ENCODE measurements at places on chromosomes 3 and 15.

- DNase-seq, result no peak
Measured at GRCh38 chr15:29207758-29208108, 61.9 kb downstream of the NSMCE3 start.

- DNase-seq, result no peak
Measured at GRCh38 chr3:71518089-71518488, 65.4 kb downstream of the FOXP1 start.

GRCh38 chr3:155618543-155618942 is 126.3 kb downstream of the PLCH1 start:
- DNase-seq, result no peak

GRCh38 chr3:164779816-164780215 is 298.5 kb downstream of the SI start:
- no peak for DNase-seq

GRCh38 chr3:71201939-71202338 is 381.6 kb downstream of the FOXP1 start:
- no peak for DNase-seq

GRCh38 chr15:37289109-37289765 is 188.9 kb upstream of the MEIS2 start:
- no peak for DNase-seq

DNA sequence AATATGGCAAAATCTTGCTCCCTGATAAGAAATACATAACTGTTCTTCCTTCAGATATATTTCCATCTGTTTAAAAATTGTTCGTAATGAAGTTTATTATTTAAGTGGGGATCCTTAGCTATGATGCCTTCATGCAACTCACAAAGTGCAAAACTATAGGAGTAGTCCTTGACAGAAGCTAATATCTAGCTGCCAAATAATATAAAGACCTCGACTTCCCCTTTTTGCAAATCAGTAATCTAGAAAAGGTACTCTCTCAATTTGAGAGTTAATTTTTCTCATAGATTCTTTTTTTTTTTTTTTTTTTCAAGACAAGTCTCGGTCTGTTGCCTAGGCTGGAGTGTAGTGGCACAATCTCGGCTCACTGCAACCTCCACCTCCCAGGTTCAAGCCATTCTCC is 23.0 kb downstream of the SLTM start:
- DNase-seq, result no peak

- DNase-seq, result no peak
Measured at GRCh38 chr3:195160257-195160898, 110.6 kb downstream of the XXYLT1 start.

- no peak for DNase-seq
Measured at GRCh38 chr15:20356911-20357480, 184.6 kb downstream of the GOLGA6L6 start.

DNA sequence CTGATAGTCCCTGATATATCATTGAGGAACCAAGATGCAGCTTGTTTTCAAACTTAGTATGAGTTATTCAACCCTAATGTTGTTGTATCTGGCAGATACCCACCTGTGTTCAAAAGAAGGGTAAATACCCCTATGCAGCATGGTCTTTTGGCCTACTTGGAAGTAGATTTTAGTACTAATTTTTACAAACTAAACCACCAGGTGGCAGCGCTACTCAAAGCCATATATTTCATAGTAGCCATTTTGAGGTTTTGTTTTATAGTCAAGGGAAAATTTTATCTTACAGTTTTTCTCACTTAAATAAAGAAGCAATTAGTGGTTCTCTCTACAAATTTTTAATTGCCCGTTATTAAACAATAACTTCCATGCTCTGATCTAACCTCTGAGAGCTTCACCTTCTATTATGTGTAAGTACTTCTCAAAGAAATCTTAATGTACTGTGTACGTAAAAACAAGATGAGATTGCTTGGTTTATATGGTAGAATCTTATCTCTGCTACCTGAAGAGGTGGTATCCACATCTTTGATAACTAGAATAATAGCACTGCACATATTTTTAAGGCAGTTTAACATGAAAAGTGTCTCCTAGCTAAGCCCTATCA is 31.5 kb upstream of the MLF1 start:
- no peak for DNase-seq

DNA sequence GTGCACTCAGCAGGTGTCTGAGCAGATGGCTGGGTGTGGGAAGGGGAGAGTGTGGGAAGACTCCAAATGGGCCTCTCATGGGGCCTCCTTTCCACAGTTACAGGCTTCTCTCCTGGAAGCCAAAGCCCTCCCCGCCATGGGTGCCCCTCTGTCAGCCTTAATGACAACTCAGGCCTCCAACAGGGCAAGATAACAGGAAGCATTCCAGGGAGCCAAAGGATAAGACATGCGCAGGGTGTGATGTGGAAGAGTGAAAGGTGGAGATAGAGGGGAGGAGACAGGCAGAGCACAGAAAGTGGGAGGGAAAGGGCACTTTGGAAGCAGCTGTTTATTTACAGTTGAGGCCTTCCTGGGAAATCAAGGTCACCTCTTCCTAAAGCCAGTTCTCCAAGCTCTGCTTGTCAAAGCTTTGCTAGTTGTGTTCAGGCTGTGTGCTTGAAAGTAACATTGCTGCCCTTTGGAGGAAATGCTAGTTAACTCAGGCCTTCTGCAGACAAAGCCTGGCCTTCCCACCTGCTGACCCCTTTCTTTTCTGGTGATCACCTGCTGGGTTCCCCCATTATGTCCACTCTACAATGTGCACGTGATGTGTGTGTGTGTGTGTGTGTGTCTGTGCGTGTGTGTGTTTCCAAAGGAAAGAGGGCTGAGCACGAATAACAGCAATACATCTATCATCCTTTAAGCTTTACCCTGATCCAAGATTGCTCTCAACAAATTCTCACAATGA is 35.2 kb upstream of the SMAD3 start:
- DNase-seq, result no peak

- DNase-seq, result no peak
Measured at GRCh38 chr15:91885714-91886270, 32.3 kb downstream of the SLCO3A1 start.

GRCh38 chr15:49229922-49230321 is 59.9 kb downstream of the GALK2 start:
- DNase-seq, result no peak

GRCh38 chr3:100384733-100385525 is 16.0 kb downstream of the TOMM70 start:
- no peak for DNase-seq

DNA sequence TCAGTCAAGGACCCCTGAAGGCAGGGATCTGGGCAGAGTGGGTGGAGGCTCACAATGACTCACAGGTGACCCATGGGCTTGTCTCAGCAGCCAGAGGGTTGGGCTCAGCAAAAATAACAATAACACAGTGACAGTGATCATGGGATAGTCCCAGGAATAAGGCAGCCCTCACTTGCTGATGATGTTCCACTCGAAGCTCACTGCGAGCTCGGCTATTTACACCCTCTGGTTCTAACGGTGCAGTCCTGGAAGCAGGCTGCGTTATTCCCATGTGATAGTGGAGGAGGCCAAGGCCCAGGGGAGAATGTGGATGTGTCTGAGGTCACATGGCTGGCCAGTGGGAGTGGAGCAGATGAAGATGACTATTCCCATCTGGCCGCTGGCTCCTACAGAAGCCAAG is 16.2 kb downstream of the CCDC33 start:
- no peak for DNase-seq

- DNase-seq, result no peak
Measured at GRCh38 chr15:41483115-41483514, 10.6 kb upstream of the ITPKA start.

GRCh38 chr3:111872979-111873378 is 13.9 kb downstream of the PHLDB2 start:
- no peak for DNase-seq

DNA sequence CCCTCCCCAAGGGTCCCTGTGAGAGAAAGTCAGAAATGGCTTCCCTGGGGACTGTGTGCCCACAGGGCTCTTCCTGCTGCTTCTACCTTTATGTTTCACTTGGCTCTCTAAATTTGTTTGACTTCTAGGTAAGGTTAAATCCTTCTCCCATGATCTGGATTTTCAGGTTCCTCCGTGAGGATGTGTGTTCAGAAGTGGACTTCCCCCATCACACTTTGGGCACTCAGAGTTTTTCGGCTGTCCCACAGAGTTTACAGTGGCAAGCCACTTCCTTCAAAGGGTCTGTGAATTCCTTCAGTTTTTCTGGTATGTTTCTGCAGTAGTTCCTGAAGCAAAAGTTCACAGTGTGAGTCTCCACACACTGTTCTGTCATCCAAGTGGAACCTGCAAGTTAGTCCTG is 30.9 kb upstream of the RARB start:
- DNase-seq, result no peak

GRCh38 chr3:127457094-127457475 is 133.4 kb downstream of the TPRA1 start:
- no peak for DNase-seq

DNA sequence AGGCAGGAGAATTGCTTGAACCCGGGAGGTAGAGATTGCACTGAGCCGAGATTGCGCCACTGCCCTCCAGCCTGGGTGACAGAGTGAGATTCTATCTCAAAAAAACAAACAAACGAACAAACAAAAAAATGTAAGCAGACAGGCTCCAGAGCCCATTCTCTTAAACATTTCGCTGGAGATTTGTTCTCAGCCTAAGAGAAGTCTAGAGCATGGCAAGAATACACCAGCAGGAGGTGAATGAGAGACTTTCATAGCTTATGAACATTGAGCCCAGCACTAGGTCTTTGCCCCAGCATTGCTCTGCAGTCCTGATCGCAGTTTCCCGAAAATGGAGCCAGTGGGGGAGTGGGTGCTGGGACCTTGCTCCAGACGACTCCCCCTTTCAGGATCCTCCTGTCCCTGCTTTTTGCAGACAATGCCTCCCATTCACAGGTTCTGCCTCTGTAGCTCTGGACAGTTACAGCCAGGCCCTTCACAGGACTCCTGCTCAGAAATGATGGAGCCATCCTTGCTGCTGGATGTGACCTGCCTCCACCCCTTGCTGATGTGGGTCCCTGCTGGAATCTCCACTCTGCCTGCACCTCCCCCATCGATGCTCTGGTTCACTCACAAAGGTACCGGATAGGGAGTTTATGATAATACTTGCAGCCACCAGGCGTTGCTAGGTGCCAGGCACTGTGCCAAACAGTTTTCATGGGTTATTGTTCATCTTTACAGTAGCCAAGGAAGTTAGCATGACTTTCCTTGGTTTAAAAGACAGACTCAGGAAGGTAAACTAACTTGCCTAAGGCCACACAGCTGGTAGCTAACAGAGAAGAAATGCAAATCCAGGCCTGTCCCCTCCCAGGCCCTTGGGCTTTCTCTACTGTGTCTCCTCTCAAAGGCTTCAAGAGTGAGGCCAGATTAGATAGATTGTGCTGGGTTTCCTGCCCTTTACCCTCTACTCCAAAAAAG is 329.7 kb upstream of the TLE3 start:
- no peak for DNase-seq

DNA sequence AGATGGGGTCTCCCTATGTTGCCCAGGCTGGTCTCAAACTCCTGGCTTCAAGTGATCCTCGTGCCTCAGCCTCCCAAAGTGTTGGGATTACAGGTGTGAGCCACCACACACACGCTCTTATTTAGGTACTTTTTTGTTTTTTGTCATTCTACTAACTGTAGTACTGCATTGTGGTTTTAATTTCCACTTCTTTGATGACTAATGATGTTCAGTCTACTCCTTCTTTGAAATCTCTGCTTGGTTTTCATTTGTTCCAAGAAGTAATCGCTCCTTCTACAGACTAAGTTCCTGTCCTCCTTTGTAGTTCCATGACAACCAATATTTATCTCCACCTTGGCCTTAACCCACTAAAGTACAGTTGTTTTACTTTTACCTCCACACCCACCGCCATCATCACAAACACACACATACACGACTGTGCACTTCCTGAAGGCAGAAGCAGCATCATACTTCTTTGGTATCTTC is 529 bp upstream of the DLEC1 start:
- DNase-seq, result peak; percentile 15

DNA sequence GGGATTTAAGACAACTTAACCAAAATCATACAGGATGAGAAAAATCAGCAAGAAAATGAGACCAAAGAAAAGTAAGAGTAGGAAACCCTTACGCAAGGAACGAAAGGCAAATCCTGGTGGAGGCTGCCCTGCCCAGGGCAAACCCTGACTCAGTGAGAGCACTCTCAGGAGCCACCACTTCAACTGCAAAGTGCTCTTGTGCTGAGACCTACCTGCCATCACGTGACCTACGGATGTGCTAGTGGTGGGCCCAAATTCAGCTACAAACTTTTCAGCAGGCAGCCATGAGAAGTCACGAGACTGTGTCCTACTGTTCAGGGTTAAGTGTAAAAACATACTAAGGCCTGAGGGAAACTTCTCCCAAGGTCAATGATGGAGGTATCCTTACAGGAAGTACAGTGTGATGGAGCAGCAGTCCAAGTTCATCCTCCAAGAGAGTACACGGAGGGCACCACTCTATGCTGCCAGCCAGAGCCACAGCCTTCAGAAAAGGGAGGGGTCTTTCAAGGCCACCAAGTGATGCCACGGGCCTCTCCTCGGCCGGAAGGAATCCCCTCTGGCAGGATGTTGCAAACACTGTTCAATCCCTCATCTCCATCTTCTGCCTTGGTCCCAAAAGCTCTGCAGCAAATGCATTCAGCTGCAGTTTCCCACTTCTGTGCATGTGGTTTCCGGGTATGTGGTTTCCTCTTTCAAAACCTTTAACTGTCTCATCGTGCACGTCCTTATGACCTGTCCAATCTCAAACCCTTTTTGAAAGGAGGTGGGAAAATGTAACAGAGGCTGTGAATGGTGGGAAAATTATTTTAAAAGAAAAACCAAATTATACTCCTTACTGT is 9.5 kb downstream of the CHSY1 start:
- DNase-seq, result peak; percentile 40

DNA sequence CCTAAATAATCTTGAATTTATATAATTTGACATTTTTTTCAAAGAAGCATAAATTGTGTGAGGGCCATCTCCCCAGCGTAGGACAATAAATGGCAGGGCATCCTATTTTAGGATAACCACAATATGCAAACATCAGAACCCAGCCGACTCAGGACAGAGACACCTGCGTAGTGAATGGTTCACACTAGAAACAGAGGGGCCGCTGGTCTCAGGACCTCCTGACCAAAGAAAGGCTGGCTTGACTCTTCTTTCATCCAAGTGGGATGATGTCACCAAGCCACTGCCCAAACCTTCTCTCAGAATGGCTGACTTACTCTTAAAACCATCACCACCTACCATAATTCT is 162.1 kb downstream of the FOXP1 start:
- DNase-seq, result no peak

GRCh38 chr3:157232141-157232540 is 72.2 kb upstream of the CCNL1 start:
- no peak for DNase-seq

- no peak for DNase-seq
Measured at GRCh38 chr3:197975311-197975710, 15.3 kb downstream of the LMLN start.

DNA sequence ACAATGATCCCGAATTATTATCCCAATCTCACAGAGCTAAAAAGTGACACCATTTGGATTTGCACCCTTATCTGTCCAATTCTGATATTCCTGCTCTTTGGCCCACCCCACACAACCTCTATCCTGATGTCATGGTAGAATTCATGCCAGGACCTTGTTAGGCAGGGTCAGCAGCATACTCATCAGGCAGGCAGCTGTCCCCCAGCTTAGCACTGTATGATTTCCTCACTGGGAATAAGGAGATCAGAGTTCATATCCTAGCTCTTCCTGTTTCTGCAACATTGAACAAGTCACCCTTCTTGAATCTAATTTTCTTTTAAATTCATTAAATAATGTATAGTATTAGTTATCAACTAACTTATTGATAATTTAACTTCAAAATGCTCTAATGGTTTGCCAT is 12.0 kb upstream of the C3orf80 start:
- DNase-seq, result no peak

GRCh38 chr3:72031581-72031980 is 246.6 kb upstream of the PROK2 start:
- no peak for DNase-seq

Measured in activated CD8-positive, alpha-beta memory T cell treated with anti-CD3 and anti-CD28 coated beads for 4 hours (primary cell).